ENCODE measurements at places on chromosomes 1 and 21.

DNA sequence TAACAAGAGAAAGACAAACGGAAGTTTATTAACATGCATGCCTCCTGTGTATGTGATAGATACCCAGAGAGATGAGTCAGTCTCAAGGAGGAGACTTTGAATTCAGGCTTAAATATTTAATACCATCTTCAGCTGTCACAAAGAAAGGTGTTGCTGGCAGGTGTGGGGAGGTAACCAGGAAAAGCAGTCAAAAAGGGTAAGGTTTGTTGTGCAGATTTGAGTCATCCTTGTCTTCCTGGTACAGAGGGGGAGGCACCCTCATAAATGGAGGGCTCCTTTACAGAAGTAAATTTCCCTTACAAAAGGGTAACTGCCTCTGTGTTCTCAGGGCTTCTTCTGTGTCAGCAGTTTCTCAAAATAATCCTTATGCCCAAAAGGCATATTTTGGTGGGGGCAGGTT lies 75.2 kb upstream of the B3GALT5 start:
- DNase-seq: no peak

- no peak for DNase-seq
Observed at GRCh38 chr1:78549891-78550290, 59.1 kb downstream of the PTGFR start.

DNA sequence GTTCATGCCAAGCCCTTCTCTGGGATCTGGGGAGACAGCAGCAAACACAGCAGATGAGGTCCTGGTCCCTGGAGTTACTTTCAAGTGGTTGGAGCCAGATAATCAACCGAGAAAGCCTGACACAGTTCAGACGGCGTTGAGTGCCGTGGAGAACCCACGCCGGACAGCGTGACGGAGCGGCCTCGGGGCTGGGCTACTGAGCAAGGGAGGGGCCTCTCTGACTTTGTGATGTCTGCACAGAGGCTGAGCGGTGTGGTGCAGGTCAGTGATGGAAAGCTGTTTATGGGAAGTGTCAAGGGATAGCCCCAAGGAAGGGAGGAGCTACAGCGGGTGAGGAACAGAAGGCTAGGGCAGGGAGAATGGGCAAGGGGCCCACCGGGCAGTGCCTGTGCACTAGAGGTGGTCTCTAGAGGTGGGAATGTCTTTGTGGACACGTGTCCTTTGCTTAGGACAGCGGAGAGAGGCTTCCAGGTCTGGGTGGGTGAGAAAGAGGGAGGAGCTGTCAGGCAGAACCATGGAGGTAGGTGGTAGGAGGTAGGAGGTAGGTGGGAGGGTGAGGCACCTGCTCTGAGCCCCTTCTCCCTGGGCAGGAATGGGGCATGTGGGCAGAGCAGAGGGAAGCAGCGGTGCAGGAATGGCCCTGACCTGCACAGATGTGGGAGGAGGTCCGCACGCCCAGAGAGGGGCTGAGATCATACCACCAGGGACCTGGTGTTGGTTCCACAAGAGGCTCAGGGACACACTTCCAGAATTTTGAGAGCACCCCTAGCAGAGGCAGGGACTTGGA lies 62.8 kb downstream of the RUNX3 start:
- DNase-seq: no peak

DNA sequence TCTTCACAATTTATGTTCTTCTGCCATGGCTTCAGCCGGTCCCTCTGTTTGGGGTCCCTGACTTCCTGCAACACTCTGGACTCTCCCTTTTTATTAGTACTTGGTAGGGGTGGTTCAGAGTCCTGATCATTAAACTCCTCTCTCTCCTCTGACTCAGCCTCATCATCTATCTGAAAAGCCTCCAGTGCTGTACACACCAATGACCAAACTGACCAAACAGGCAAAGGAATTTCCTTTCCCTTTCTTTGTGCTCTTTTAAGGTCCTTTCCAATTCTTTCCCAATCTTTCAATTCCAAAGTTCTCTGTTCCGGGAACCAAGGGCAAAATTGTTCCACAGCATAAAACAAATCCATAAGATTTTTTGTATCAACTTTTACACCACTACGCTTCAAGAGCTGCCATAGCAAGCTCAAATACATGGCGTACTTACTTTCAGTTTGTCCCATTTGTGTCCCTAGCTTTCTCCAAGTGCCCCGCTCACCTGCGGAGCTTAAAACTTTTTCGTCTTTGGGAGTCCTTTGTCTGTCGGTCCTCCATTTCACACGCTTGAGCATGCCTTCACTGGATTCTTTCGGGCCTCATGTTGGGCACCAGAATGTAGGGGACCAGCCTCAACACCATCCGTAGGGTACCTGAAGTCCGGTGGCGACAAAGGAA lies 9.6 kb downstream of the DAP3 start:
- DNase-seq: no peak

DNA sequence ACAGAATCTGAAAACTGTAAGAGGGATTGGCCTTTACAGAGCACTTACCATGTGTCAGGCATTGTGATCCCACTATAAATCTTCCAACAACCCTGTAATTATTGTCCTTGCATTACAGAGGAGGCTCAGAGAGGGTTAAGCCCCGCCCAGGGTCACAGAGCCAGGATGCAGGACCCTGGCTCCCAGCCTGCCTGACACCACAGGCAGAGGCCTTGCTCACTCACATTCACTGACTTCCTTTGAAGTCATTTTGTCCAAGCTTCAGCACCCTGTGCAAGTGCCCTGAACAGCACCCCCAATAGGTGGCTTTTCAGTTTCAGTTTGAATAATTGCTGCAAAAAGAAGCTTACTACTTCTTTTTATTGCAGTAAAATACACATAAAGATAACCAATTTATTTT lies 256.8 kb upstream of the NFIA start:
- DNase-seq: no peak

DNA sequence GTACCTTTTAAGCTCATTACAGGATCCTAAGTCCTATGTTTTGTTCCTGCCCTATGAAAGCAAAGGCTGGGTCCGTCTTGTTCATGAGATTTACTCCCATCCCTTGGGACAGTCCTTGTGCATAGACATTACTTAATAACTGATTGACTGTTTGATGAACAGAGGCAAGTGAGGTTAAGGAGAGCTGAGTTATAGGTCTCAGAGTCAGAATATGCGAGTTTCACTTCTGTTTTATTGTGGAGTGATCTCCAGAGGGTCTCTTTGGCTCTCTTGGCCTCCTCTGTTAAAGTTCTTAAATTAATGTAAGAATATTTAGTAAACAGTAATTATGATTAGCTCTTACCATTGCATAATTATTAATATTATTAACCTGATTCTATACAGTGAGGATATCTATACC lies 52.6 kb downstream of the BRINP2 start:
- no peak for DNase-seq

- no peak for DNase-seq
Observed at GRCh38 chr1:87766737-87767136, 438.1 kb downstream of the LMO4 start.

- DNase-seq: no peak
Observed at GRCh38 chr1:109281680-109282496, 1.1 kb downstream of the PSRC1 start.

DNA sequence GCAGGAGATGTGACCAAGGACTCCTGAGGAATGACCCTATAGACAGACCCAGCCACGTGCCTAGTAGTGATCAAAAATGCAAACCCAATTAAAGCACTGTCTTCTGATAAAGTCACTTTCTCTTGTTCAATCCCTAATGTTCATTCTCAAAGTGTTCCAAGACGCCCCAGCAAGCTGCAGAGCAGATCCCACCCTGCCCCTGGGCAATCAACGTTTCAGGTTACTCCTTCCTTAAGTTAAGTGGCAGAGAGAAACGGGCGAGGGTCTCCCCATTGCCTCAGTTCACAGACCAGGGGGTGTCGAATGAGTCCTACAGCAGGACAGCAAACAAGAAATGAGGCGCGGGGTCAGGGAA lies 699 bp upstream of the RGS2 start:
- DNase-seq: no peak

GRCh38 chr1:110243146-110243545 lies 33.0 kb downstream of the KCNC4 start:
- no peak for DNase-seq

- no peak for DNase-seq
Observed at GRCh38 chr1:67771749-67772148, 61.5 kb downstream of the GNG12 start.

GRCh38 chr1:29482991-29483390 lies 246.7 kb downstream of the PTPRU start:
- DNase-seq: no peak
